ENCODE measurements at places on chromosomes 2 and 18.

GRCh38 chr2:164439885-164440284, 181.4 kb downstream of the GRB14 start:
- DNase-seq: no peak

GRCh38 chr2:4175343-4175742, 472.0 kb downstream of the DCDC2C start:
- DNase-seq: no peak

- peak; percentile 67 for DNase-seq
Measured at GRCh38 chr2:27735263-27735904, 36.1 kb upstream of the MRPL33 start.

GRCh38 chr2:108615480-108616090, 81.3 kb downstream of the LIMS1 start:
- DNase-seq: peak; percentile 45

- no peak for DNase-seq
Measured at GRCh38 chr2:238117199-238118154, 17.3 kb downstream of the ESPNL start.

- no peak for DNase-seq
Measured at GRCh38 chr2:70898363-70899240, 37.1 kb upstream of the ATP6V1B1 start.

DNA sequence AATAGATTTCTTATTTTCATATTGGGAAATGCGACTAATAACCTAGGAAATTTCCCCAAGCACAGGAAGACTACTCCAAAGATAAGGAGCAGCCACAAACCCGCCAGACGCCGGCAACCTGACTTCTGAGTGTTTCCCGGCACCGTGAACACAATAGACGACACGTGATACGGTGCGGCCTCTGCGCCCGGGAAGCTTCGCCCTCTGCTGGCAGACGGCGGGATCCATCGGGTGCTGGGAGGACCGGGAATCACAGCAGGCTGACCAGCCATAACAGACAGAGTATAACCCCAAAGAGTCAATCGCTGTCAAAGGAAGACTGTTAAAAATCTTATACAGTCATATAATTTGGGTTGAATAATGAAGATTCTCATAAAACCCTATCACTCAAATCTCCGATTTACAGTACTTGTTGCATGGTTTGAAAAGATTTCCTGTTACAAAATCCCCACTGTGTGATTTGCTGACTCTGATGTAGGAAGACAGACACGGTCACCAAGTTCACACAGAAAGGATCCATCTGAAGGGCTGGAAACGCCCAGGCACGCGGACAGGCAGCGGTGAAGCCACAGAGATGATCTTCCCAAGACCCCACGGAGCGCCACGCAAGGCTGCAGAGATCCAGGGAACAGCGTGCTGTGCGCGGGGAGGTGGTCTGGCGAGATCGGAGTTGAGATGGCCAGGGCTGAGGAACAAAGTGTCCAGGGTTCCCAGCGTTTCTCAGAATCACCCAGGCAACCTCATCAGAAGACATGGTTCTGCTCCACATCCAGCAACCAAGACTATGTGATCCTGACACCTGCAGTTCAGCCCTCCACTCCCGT, 73.8 kb downstream of the EIPR1 start:
- peak; percentile 74 for DNase-seq

DNA sequence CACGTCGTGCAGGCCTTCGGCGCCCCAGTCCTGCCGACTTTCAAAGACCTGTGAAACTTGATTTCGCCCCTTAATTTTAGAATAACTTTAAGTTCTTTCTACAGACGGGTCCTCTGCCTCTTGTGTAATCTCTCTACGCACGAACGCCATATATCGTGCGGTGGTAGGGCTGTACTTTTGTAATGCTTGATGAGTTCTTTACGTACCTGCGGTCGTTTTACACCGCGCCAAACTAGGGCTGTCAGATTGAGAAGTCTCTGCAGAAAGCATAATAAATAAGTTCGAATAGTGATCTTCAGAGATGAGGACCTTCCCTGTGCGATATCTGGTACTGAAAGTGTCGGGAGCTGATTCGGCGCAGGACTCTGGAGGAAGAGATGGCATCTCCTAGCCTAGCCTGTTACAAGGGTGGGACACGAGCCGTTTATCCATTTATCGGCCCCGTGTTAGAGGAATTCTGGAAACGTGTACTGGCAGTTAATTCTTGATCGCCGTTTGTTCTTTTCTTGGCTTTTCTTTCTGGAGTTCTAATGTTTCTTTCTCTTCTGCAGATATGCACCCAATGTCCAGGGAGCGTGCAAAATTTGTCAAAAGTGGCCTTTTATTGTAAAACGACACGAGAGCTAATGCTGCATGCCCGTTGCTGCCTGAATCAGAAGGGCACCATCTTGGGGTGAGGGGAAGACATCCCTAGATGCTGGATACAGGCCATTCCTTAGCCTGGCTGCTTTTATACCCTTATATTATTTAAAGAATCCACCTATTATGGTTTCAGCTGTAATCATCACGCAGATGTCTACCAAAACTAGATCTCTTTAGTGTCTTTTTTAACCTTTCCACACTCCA, 781 bp upstream of the SLC5A6 start:
- DNase-seq: peak; percentile 67

DNA sequence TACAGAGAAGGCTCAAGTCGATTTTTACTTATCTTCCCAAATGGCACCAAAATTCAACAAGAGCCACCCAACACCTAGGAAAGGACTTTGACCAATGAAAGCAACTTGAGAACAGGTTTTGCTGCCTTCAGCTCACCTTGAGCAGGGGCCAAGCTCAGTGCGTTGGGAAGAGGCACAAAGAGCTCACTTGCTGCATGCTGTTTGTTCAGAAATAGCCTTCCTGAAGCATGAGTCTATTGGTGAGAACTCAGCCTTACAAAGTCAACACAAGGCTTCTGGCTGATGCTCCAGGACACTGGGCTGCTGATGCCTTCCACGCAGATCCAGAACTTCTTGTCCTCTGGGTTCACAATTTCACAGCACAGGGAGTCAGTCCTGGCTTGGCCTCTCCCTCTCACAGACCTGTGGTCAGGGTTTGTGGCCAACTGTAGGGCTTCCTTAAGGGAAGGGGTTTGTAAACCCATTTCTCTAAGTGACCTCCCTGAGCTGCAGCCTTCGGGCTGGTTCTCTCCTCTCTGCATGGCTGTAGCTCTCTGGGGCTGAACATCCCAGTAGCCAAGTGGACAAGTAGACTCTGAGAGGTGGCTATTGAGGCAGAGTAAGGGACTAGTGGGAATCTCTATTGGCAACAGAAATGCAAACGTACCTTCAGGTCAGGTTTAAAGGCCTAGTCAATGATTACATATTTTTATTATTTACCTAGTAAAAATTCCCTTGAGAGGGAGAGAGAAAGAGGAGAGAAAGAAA, 124.7 kb upstream of the GATA6 start:
- DNase-seq: no peak

DNA sequence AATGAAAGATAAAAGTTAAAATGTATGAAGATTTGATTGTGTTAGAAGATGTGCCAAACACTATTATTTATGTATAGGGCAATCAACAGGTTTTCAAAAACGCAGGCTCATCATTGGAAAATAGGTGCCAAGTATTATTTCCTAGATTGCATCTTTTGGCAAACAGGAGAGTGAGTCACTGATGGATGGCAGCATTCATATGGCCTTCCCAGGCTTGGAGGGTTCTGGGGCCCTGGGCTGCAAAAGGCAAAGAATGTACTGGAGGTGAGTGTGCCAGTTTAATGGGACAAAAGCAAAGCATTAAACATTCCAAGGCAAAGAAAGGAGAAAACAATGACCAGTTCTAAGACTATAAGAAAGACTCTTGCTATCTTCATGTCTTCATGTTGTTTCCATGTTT, 379.4 kb downstream of the RIT2 start:
- DNase-seq: no peak

GRCh38 chr2:224973112-224974016, 68.9 kb downstream of the DOCK10 start:
- no peak for DNase-seq

DNA sequence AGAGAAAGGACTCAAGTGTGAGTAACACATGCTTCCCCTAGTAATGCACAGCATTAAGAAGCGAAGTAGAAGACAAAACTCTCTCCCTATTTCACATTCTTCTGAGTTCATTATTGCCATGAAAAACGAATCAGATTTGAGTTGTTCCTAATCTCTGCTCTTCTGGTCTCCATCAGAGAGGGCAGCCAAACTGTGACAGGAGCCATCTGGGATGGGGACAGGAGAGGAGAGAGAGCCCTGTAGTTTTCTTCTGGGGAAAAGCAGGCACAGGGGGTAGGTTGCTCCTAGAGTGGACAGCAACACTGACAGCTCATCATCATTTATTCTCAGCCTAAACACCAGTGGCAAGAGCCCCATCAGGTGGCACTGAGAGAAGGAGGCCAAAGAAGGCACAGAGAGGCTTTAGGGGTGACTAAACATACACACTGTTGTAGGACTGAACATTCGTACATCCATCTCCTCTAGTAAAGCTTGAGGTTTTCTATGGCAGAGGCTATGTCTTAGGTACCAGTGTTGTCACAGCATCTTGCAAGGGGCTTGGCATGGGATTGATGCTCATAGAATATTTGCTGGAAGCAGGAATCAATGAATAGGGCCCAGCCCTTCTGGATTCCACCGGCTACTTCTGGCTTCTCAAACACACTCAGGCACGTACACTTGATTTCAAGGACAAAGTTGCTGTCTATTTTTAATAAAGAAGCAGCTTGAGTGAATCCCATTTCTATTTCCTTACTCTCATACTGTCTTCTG, 33.1 kb downstream of the SLC8A1 start:
- no peak for DNase-seq

GRCh38 chr2:1681017-1681318, 63.3 kb downstream of the PXDN start:
- DNase-seq: no peak

GRCh38 chr18:58345875-58346274, 283.0 kb downstream of the ALPK2 start:
- DNase-seq: no peak

DNA sequence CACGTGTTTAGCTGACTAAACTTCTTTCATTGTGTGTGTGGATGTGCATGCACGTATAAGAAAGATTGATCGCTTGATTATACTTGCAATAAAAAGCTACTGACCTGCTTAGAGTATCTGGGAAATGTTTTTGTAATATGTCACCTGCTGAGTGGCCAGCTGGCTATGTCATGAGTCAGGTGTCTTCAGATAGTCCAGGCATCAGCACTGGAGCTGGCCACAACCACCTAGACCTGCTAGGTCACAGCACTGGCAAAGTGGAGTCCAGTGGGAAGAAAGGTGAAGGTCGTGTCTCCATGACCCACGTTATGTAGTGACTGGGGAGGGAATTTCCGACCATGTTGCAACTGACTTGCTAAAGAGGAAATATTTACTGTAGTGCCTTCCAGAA, 147.0 kb downstream of the ESCO1 start:
- DNase-seq: no peak

GRCh38 chr2:67919490-67919889, 143.3 kb downstream of the C1D start:
- DNase-seq: no peak

DNA sequence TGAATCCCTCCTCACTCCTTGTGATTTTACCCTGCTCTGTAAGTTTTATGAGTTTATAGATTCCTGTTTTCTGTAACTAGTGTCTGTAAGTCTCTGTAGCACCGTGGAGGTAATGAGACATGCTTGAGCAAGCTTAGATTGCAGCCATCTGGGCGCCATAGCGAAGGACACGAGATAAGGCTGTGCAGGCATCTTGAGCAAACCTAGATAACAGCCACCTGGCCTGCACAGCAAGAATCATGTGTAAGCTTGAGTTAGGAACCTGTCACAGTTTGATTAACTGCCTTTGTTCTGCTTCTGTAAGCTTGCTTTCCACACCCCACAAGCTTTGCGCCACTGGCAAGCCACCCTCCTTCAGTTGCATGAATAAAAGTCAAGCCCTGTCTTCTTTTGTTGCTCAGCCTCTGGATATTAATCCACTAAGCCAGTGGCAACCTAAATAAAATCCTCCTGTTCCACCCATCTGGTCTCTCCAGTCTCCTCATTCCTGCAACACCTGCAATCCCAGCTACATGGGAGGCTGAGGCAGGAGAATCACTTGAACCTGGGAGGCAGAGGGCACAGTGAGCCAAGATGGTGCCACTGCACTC, 270.6 kb upstream of the RGPD4 start:
- DNase-seq: no peak

GRCh38 chr2:60976256-60976850, 41.2 kb upstream of the PEX13 start:
- DNase-seq: no peak

- no peak for DNase-seq
Measured at GRCh38 chr2:229553091-229553490, 161.3 kb downstream of the DNER start.
